Activated naive CD8-positive, alpha-beta T cell treated with anti-CD3 and anti-CD28 coated beads, Interleukin-2, amount 10 ng/mL, durations not matched to agents 7 days and 5 days (primary cell): ENCODE measurements at places on chromosomes 13 and 19.
A peak's percentile ranks its signal among the peaks of the same experiment; 100 is the strongest.

- DNase-seq = no peak
These were observed 98.1 kb downstream of the SERP2 start for GRCh38 chr13:44471686-44472085.

- no peak for DNase-seq
These were observed 197.2 kb downstream of the NUFIP1 start for GRCh38 chr13:44792096-44792495.

- no peak for DNase-seq
These were observed 472.1 kb upstream of the TSHZ3 start for GRCh38 chr19:31821346-31821745.

DNA sequence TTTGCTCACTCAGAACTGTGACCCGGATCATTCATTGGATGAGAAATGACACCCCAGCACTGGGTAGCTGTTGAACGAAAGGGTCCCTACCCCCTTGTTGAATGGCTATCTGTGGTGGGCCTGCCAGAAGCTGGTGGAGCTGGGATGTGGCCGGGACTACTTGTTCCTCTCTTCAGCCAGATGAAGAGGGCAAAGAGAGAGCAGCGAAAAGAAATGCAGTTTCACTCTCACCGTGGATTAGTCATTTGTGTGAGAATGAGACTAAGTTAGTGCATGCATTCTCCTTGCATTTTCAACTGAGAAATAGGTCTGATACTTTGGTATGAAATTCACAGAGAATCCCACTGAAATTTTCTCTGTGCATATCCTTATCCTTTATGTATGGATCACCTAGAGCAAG is 553.1 kb downstream of the IRS2 start:
- DNase-seq = no peak

DNA sequence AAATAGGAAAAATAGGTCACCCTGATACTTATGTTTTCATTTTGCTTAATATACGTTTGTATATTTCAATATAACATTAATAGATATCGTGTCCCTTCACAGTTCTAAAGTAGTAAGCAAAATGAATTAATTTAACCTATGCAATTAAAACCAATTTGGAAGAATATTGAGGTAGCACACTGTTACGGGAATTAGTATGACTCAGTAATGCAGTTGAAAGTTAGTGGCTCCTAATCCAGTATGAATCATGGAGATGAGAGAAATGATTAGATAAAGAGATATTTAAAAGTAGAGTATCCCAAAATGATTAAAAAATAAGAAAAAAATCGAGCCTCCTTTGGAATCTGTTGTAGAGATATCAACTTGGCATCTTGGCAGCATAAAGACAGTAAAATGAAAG is 177.0 kb upstream of the SLITRK6 start:
- no peak for DNase-seq

GRCh38 chr19:5309438-5310204 is 31.0 kb downstream of the PTPRS start:
- DNase-seq = no peak

DNA sequence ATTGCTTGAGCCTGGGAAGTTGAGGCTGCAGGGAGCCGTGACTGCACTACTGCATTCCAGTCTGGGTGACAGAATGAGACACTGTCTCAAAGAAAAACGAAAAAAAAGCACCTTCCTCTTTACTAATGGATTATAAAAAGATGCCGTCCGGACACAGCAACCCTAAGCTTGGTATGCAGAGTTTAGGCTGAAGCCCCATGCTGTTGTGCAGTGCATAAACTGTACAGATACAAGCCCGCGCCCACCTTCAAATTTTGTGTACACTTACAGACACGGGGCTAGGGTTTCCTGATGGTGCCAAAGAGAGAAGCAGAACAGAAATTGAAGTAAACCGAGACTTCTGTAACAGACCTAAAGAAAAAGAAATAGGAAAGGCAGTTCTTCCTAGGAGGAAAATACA is 9.0 kb downstream of the LPAR6 start:
- DNase-seq = no peak

DNA sequence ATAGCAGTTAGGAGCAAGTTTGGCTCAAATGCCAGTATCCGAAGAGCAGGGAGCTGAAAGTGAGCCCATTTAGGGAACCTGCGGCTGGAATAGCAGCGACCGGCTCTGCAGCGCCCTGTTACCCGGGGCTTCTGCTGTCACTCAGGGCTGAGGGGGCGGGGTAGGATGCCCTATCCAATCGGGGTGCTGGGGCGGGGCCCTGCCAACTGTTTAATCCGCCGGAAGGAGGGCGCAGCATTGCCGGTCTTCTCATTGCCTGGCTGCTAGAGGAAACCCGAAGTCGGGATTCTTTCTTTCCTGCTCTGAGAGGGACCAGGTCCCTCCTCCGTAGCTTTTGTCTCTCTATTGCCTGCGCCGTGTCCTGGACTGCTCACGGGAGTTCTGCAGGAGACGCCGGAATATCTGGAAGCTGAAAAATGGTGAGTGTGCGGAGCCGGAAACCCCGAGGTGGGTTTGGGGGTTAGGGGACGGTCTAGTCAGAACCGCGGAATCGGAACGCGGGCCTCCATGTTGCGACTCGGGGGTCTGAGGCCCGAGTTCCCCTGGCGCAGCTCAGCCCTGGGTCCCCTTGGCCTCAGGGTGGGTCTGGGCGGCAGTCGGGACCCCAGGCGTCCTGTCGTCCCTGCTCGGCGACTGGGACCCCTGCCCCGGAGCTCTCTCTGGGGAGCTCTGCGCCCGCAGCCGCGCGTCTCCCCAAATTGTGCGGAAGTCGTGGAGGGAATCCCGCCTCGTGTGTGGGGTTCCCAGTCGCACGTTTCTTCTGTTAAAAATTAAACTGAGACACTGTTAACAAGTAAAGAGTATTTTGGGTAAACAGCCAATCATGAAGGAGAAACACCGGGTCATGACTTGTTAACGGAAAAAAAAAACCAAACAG is 22.8 kb downstream of the ZNF763 start:
- peak; percentile 91 for DNase-seq

GRCh38 chr13:97354808-97355207 is 79.2 kb upstream of the RAP2A start:
- DNase-seq = no peak

GRCh38 chr19:40663695-40664692 is 26.5 kb downstream of the NUMBL start:
- DNase-seq = no peak

- peak; percentile 83 for DNase-seq
These were observed 4.9 kb upstream of the TNFSF14 start for GRCh38 chr19:6674868-6675305.

GRCh38 chr19:3768748-3769099 is 3.3 kb downstream of the RAX2 start:
- no peak for DNase-seq

- DNase-seq = peak; percentile 52
These were observed 571 bp upstream of the DHRS12 start for GRCh38 chr13:51804295-51805172.

DNA sequence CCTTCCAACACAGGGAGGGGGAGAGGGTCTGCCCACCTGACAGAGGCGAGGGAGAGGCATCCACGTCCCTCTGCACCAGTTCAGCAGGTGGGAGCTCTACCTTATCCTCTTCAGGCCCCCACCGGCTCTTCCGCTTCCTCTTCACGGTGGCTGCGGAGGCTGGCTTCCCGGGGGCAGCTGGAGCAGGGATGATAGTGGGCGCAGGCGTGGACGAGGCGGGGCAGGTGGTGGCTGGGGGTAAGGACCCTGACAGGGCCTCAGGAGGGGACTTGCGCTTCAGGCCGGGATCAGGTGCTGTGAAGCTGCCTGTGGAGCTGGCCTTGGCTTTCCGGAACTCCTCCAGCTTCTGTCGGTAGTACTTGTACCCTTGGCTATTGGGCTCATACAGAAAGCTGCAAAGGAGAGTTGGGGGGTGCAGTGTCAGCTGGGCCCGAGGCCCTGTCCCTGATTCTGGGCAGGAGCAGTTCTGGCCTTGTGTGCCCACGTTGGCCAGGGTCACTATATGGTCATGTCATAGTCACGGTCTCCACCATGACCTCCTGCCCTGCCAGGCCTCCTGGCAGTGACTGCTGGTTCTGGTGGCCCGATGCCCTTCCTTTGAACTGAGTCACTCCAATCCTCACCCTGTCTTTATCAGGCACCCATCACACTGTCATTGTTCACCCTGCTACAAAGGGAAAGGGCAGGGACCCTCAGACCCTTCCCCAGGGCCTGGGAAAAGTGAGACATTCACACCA is 23.2 kb downstream of the SUGP1 start:
- no peak for DNase-seq

GRCh38 chr19:40081411-40081810 is 9.3 kb downstream of the ZNF780A start:
- no peak for DNase-seq
